ENCODE measurements at places on chromosomes 11 and 22.

DNA sequence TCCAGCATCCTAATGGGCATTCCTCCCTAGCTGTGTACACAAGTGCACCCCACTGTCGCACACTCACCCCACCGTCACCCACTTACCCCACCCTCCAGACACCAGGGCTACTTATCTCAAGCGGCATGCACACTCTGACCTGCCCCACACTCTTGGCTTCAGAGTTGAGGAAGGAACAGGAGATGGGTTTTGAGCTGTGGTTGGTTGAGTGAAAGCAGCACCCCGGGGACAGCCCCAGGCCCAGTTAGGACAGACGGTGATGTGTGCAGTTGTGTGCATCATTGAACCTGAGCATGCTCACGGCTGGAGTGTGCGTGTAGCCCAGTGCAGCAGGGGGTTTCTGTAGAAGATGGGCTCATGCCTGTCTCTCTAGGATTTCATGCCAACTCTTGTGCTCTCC lies 32.5 kb downstream of the AHNAK start:
- no peak for DNase-seq

GRCh38 chr11:119431523-119431922 lies 8.6 kb upstream of the THY1 start:
- no peak for DNase-seq

DNA sequence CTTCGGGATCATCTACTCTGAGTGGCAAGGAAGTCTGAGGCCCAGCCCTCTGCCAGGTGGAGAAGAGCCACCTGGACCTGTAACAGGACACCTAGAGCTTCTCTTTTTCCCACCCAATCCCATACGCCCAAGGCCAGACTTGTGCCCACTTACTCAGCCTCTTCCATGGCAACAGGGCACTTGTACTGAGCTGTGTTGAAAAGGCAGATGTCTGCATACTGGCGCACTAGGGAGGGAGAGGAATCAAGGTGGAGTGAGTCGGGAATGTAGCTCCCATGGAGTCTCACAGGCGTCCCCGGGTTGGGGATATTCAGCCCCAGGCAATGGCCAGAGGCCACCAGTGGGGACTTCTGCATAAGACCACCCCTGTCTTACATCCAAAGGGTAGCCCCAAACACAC lies 36.1 kb downstream of the TPBGL start:
- DNase-seq = no peak

DNA sequence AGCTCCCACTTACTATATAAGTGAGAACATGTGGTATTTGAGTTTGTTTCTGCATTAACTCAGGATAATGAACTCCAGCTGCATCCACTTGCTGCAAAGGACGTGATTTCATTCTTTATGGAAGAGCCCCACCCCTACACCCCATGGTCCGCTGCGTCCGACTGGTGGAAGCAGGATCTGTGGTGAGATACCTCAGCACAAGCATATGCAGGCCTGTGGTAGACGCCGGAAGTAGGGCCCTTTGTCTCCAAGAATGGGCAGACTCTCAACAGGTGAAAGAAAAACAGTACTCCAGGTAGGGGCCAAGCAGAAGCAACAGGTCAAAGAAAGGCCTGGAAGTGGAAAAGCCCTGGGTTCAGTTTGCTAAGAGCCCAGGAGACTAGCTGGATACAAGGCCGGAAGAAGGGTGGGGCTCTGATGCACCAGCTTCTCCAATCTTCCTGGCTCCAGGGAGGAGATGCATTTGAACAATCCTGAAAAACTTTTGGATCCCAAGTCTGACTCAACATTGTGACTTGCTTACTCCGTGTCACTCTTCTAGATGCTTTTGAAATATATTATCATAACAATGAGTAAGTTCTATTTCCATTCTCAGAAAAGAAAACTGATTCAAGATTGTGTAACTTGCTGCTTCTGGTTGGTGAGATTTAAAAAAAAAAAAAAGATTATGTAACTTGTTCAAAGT lies 30.4 kb downstream of the NEAT1 start:
- DNase-seq = no peak

- no peak for DNase-seq
These were observed 83.2 kb upstream of the POU2AF2 start for GRCh38 chr11:111162305-111162704.

GRCh38 chr11:131522851-131523250 lies 152.4 kb downstream of the NTM start:
- no peak for DNase-seq

GRCh38 chr11:64343767-64344559 lies 4.0 kb downstream of the CCDC88B start:
- no peak for DNase-seq

GRCh38 chr11:32435511-32435941 lies at the start of gene WT1:
TSS of gene WT1 (minus strand) at chr11:32435539.
- no peak for DNase-seq

DNA sequence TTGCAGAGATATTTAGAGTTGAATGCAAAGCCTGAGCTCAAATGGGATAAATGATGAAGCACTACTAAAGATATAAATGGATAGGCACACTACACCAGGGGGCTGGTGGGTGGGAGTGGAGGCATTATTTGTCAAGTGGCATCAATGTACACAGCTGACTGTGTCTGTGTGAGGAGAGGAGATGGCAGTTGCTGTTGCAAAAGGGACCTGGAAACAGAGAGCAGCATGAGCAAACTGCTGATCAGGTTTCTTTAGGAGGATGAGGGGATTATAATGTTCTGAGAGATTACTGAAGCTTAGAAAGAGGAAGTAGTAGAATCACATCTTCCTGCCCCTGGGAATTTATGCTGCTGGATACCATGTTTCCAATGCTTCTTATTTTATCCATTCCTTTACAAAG lies 39.4 kb upstream of the LIN7C start:
- no peak for DNase-seq

GRCh38 chr11:117945047-117945810 lies 16.0 kb upstream of the TMPRSS13 start:
- DNase-seq = no peak

DNA sequence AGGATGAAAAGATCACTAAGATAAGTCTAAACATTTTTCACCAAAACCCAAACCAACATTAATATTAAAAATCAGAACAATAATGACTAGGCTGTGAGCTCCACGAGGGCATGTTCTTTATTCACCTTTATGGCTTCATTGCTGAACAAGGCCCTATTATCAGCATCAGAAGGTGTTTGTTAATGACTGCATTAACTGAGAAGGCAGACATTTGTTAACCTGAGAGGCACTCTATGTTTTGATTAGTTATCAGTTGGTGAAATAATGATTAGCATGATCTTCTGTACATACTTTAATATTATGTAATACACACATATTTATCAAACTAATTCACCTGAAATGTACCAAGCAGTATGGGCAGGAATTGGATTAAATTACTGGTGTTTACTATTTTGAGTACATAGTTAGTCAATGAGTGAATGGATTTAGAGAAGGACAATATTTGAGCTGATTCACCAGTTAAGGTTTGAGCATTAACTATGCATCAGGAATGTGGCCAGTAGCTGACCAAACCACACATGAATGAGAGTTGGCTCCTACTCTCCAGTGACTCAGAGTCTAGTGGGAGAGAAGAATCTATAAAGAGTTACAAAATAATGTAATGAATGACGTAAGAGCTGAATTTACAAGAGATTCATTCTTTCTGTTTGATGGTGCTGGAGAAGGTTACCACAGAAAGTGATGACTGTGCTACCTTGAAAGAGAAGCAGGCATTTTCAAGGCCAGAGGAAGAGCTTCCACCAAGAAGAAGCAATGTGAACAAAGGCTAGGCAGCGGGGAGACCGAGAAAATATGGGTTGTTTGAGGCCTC lies 6.7 kb downstream of the IL18 start:
- no peak for DNase-seq

Data from stimulated activated CD8-positive, alpha-beta memory T cell treated with anti-CD3 and anti-CD28 coated beads, Interleukin-15, amount 100 ng/mL, for 48 hours (primary cell).